ENCODE measurements at places on chromosomes 12 and 14. TPM values are rescaled to one million over a fixed set of nuclear protein-coding genes. Genes with fewer than 3 reads are reported as not detected.

The HCAR3 gene
- not detected for total RNA-seq

The OR6C3 gene
- total RNA-seq, result not detected

The PSMB5 gene
- 208 TPM for total RNA-seq

The SLC39A2 gene
- not detected for total RNA-seq

The METTL25 gene
- total RNA-seq, result 14.5 TPM

The SDR9C7 gene
- not detected for total RNA-seq

The SERPINA10 gene
- not detected for total RNA-seq

The HNF1A gene
- not detected for total RNA-seq

The HOXC6 gene
- total RNA-seq, result not detected

The OTOGL gene
- total RNA-seq, result 0.36 TPM

The KRT6C gene
- total RNA-seq, result not detected

The ZNF385A gene
- 1.00 TPM for total RNA-seq

The TTC6 gene
- total RNA-seq, result not detected

The GALNT8 gene
- not detected for total RNA-seq

The KRT2 gene
- total RNA-seq, result not detected

The PDE3A gene
- 124 TPM for total RNA-seq

The NT5DC3 gene
- total RNA-seq, result 23.4 TPM

The GPR132 gene
- total RNA-seq, result not detected

The SLC7A8 gene
- 43.3 TPM for total RNA-seq

The LRP1 gene
- total RNA-seq, result 70.2 TPM

The POTEG gene
- total RNA-seq, result not detected

The KCNC2 gene
- total RNA-seq, result not detected

The KRT85 gene
- total RNA-seq, result not detected

The TMEM233 gene
- not detected for total RNA-seq

The ATL1 gene
- 18.2 TPM for total RNA-seq

The A2ML1 gene
- total RNA-seq, result under 0.01 TPM

The IFNG-AS1 gene
- total RNA-seq, result not detected

All from melanocyte of skin (primary cell).